Posterior cingulate gyrus (tissue), 11 donors: ENCODE measurements at places on chromosomes 5 and 9.

DNA sequence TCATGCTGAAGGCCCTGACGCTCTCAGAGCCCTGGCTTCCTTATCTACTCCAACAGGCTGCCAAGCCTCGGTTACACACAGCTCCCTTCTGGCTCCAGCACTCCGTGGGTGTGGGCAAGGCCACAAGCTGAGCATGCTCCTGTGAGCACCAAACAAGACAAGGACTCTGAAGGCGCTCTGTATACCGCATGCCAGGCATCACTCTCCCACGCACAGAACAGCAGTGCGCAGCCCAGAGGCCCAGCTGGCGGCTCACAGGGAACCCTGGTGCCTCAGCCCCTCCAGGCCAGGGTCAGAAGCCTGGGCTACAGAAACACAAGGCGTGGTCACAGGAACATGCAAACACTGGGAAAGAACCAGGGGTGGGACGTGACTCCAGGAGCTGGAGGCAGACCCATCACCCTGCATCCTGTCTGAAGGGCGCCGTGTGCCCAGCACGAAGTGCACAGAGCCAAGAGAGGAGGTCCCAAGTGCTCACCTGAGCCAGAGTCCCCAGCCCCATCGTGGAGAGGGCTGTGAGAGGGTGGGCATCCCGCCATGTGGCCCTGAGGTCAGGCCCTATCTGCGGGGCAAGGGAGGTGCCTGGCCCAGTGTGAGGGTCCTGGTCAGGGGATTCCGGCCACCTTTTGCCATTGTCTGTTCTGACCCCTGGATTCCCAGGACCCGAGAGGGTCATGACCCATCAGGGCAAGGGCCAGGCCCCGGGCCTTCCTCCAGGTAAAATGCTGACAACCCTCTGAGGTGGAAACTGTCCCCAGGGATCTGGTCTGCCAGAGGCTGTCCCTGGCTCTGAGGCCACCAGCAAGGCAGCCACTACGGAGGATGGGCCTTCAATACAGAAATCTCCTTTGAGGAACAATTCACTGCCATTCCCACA lies 54.7 kb downstream of the COL23A1 start:
- no peak for DNase-seq

DNA sequence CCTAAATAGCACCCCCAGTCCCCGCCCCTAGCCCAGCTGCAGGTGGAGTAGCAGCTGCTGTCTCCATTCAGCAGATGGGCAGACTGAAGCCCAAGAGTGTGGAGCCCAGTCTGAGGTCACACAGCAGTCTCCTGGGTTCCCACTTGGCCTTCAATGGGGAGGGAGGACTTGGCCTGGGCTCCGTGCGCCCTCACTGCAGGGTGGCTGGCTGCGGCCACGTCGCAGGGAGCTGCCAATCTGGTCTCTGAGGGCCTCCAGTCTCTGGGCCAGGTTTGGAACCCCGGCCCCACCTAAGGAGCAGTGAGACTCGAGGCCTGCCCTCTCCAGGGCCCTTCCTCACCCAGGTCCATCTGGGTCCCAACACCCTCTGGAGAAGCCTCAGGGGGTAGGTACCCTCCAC lies 7.4 kb downstream of the KIF12 start:
- no peak for DNase-seq

GRCh38 chr9:37468620-37469019 lies 3.4 kb upstream of the ZBTB5 start:
- DNase-seq: no peak

GRCh38 chr9:130191749-130192120 lies 19.5 kb downstream of the NCS1 start:
- DNase-seq: no peak

GRCh38 chr9:4303006-4303405 lies 3.1 kb upstream of the GLIS3 start:
- no peak for DNase-seq

GRCh38 chr9:131394464-131395156 lies 724 bp downstream of the PRRC2B start:
- DNase-seq: peak; percentile 87

DNA sequence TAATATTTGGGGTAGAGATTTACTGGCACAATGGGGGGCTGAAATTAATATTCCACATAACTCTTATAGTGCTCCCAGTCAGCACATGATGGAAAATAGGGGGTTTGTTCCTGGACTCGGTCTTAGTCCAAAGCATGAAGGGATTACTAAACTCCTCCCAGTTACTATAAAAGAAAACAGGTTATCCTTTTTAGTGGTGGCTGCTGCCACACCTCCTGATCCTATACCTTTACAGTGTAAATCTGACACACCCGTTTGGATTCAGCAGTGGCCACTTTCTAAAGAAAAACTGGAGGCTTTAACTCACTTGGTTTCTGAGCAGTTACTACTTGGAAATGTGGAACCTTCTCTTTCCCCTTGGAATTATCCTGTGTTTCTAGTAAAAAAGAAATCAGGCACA lies 572.9 kb upstream of the PTGER4 start:
- DNase-seq: no peak

GRCh38 chr5:85998656-85999055 lies 619.1 kb upstream of the COX7C start:
- DNase-seq: no peak

DNA sequence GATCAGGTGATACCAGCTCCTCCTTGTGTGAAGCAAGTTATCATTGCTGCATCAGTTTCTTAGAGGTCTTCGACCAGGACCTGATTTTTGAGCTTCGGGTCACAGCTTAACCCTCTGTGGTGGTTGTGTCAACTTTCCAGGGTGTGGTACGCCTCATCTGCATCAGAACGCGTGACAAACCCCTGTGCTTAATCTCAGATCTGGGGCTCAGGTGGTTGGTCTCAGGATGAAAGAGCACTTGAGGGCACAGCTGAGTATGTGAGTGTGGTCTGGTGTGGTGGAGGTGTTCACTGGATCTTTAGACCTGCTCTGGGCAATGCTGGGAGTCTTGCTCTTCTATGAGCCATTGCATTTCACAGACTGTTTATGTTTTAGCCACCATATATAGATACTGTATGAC lies 64.1 kb downstream of the OSTF1 start:
- DNase-seq: no peak

GRCh38 chr5:73022471-73023169 lies 66.8 kb downstream of the FCHO2 start:
- DNase-seq: no peak

GRCh38 chr5:38585816-38586215 lies 29.4 kb upstream of the LIFR start:
- DNase-seq: no peak

DNA sequence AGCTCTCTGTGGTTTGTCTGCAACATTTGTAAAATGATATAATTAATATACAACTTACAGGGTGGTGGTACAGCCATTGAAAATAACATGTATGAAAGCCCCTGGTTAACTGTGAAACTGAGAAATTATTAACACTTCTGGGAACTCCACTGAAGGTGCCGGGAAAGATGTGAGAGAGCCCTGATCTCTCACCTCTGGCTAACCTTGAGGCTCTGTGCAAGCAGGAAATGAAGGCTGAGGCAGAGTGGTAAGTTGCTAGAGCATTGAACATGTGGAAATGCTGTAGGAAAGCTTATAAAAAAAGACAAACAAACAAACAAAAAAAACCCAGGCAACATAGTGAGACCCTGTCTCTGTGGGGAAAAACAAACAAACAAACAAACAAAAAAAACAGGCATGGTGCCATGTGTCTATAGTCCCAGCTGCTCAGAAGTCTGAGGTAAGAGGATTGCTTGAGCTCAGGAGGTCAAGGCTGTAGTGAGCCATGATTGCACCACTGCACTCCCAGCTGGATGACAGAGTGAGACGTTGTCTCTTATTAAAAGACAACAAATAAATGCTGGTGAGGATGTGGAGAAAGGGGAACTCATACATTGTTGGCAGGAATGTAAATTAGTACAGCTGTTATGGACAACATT lies 7.5 kb downstream of the CATSPER3 start:
- DNase-seq: no peak

GRCh38 chr5:169584998-169585451 lies 1.5 kb downstream of the SPDL1 start:
- no peak for DNase-seq

GRCh38 chr9:93899609-93900435 lies 55.3 kb downstream of the BARX1 start:
- DNase-seq: no peak

- no peak for DNase-seq
Observed at GRCh38 chr5:76271836-76272235, 131.2 kb upstream of the IQGAP2 start.

DNA sequence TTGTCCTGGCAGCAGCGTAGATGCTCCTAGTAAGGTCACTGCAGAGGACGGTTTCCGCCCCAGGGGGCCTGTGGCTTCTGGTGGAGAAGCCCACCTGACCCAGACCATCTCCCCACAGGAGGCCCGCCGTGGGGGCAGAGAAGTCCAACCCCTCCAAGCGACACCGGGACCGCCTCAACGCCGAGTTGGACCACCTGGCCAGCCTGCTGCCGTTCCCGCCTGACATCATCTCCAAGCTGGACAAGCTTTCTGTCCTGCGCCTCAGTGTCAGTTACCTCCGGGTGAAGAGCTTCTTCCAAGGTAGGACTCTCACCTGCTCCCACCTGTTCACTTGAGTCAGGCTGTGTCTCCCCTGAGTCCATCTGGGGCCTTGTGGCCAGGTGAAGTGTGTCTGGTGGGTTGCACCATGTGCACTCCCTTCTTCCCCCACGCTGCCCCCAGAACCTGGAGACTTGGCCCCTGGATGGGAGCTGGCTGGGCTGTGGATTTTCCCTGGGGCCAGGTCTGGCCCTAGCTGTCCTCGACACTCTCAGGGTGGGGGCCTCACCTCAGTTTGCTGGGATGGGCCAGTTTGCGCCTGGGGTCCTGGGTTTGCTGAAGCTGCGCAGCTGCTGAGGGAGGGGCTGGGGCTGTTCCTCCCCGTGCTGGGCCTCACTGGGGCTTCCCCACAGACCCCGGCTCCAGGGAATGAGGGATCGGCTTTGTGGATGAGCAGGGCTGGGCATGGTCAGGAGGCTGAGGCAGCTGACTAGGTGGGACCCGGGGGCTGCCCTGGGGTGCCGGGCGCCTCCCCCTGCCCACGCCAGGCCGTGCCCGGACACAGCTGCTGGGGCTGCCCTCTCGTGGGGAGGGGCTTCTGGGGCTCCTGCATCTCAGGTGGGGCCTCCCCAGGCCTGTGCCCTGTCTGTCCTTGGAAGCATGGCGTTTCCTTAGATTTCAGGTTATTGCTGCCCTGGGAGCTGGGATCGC lies 32.4 kb downstream of the AHRR start:
- no peak for DNase-seq

DNA sequence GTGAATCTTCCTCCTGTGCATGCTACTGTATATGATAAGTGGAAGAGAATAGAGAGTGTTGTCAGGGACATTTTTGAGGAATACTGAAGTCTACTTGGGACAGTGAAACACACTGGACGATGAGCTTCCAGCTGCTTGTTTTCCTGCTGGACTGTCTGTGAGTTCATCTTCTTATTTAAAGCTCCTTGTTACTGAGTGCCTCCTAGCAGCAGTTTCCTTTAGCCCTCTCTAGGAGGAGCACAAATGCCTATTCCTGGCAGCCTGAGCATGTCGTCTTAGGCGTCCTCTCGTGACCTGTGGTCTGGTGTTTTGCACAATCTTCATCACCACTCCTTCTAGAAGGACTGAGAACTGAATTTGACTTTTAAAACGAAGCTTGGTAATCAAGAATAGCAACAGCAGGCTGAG lies 43.8 kb downstream of the ANKRD33B start:
- DNase-seq: no peak

DNA sequence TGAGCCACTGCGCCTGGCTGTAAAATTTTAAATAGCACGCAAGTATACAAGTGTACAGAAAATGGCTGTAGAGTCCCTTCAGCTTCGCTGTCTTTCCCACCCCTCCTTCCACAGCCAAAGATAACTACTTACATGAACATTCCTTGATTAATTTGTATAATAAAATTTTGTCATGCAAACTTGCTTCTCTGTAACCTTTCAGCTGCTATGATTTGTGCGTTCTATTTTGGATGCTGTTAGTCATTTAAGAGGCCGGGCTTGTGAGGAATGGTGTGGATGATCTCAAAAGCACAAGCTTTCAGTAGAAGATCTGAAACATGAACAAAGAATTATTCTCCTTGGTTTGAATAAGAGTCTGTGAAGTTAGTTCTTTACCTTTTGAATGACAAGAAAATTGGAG lies 115.0 kb upstream of the TLE1 start:
- no peak for DNase-seq

GRCh38 chr5:122183098-122183787 lies 53.9 kb downstream of the ZNF474 start:
- no peak for DNase-seq

DNA sequence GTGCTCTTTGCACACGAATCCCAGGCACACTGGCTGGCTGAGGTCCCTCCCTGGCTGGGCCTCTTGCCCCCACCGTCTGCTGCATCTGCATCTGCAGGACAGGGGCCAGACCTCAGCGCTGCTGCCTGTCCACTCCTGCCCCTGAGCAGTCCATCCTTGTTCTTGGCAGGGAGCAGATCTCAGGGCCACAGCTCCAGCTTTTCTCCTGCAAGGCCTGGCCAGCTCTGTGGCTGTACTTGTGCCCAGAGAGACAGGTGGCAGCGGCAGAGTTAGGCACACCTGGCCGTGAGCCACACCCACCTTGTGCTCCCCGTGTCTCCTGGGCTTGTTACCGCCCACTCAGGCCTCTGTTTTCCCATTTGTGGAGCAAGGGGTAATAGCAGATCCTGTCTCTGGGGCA lies 13.9 kb downstream of the NEK6 start:
- DNase-seq: no peak

- DNase-seq: no peak
Observed at GRCh38 chr5:95390812-95391492, at the start of gene FAM81B. Gene FAM81B, plus strand, starts transcription at chr5:95391366. Its CDS starts 24 bp downstream, at chr5:95391390.

DNA sequence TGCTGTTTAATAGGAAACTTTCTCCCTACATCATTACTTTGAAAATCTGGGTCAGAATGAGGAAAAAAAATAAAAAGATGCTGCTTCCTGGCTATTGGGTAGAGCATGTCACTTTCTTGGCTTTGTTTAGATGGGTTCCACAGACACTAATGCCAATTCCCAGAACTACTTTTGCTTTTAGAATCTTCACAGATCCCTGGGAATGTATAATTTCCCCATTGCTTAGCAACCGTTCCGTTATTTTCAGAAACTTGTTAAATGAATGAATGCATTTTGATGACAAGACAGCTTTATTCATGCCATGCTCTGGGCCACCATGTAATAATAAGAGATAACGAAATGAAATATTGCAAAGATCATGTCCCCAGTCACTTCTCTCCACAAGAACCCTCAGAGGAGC lies 126.5 kb upstream of the TRPC7 start:
- no peak for DNase-seq

GRCh38 chr5:17356551-17356950 lies 139.1 kb downstream of the BASP1 start:
- DNase-seq: no peak

- DNase-seq: no peak
Observed at GRCh38 chr5:155624597-155625241, 611.2 kb downstream of the KIF4B start.
